Stimulated activated CD4-positive, alpha-beta T cell treated with anti-CD3 and anti-CD28 coated beads, Interleukin-1b, Interleukin-23, amount 100 ng/mL, for 1 hour (primary cell): ENCODE measurements at places on chromosomes 2 and 18.

GRCh38 chr2:11698009-11698922 is 28.3 kb upstream of the NTSR2 start:
- DNase-seq: no peak

GRCh38 chr2:63831176-63831575 is 10.5 kb upstream of the UGP2 start:
- no peak for DNase-seq

- no peak for DNase-seq
Measured at GRCh38 chr18:60259052-60259681, 113.4 kb downstream of the MC4R start.

DNA sequence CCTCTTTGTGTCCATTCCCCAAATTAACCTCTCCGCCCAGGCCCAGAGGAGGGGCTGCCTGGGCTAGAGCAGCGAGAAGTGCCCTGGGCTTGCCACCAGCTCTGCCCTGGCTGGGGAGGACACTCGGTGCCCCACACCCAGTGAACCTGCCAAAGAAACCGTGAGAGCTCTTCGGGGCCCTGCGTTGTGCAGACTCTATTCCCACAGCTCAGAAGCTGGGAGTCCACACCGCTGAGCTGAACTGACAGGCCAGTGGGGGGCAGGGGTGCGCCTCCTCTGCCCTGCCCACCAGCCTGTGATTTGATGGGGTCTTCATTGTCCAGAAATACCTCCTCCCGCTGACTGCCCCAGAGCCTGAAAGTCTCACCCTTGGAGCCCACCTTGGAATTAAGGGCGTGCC is 13.5 kb downstream of the KHK start:
- no peak for DNase-seq

- peak; percentile 67 for DNase-seq
Measured at GRCh38 chr18:45879681-45880655, 54.5 kb downstream of the SIGLEC15 start.

DNA sequence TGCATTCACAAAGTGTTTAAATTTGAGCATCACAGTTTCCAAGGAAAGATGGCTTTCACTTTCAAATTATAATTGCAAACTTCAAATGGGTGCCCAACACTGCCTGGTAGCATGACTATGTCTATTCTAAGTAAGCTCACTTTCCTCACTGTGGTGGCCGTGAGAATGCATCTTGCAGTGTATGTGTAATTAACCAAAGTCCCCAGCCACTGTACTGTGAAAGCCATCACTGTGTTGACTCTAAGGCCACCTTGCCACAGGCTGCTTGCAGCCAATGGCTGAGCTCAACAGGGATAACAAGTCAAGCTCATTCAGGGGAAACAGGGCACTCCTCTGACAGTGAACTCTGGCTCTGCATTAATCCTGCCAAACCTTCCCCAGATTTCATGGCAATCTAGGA is 43.3 kb upstream of the LGALSL start:
- no peak for DNase-seq

- no peak for DNase-seq
Measured at GRCh38 chr2:68565858-68566257, 77.5 kb upstream of the PROKR1 start.

- no peak for DNase-seq
Measured at GRCh38 chr2:171260471-171261424, 100.1 kb upstream of the TLK1 start.

DNA sequence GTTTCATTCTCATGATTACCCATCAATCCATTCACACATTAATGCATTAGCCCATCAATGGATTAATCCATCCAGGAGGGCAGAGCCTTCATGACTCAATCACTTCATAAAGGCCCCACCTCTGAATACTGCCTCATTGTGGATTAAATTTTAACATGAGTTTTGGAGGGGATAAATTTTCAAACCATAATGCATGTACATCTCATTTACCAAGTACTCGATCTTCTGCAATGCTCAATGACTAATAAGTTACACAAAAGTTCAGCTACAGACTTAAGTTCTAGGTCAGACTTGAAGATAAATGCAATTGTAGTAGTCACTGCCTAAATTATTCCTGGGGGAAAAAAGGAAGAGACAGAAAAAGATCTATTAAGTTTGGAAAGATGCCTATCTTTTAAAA is 120.0 kb upstream of the OSR1 start:
- DNase-seq: no peak

GRCh38 chr18:73639788-73640187 is 507.8 kb downstream of the FBXO15 start:
- DNase-seq: no peak

GRCh38 chr2:113084249-113085000 is 16.7 kb downstream of the IL1F10 start:
- DNase-seq: no peak

GRCh38 chr2:25954199-25954752 is 28.0 kb downstream of the KIF3C start:
- no peak for DNase-seq

DNA sequence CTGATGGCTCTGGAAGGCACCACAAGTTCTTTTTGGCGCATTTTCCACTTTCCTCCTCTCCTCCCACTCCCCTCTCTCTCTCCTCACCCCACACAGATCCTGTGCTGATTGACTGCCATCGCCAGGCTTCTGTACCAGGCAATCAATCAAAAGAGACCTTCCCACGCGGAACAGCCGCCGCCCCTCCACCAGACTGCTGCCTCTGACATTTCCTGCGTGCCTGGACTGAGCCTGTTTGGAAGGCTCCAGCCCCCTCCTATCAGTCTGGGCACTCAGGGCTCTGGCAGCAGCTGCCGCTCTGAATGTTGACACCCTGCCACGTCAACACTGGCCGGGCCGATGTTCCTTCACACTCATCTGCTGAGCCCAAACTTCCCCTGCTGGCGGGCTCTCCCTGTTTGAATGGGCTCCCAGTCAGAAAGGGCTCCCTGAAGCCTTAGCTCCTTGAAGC is 467.7 kb downstream of the EPHA4 start:
- DNase-seq: no peak

GRCh38 chr2:72211777-72212485 is 64.3 kb upstream of the CYP26B1 start:
- no peak for DNase-seq

DNA sequence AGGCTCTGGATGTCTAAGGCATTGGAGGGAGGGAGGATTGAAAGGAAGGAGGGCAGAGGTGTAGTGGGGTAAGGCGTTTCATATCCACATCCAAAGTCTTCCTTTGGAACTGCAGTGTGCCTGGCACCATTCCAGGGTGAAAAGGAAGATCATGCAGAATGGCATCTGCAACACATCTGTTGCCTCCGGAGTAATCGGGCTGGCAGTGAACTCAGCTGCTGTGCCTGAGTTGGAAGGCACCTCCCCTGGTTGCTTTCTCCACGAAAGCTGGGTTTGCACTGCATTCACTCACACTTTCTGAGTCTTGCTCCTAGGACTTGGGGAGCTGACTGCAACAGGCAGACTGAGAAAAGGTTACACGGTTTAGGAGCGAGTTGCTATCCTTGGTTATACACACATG is 30.3 kb upstream of the SEC11C start:
- no peak for DNase-seq

DNA sequence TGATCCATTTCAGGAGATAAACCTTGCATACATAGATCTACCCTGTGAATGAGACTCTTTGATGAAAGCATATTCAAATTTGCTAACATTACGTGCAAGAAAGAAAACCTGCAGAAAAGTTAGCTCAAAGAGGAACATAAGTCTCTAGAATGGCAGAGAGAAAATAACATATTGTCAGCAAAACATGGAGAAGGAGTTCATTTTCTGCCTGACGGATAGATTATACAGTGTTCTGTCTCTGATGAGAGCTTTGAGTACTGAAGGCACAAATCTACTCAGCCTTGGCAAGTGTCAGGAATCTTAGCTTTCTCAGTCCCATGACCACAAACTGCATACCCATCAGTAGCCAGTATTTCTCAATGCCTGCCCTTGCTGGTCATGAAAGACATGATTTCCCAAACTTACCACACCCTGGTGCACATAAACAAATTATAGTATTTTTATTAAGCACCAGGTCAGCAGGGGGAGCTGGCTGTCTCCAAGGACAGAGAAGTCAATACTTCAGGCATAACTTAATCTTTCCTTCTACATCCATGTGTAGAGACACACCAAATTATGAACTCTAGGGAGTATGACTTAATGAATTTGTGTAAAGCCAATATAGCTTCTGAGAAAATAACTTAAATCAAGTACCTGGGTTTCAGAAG is 401.2 kb upstream of the SOX11 start:
- no peak for DNase-seq

- peak; percentile 28 for DNase-seq
Measured at GRCh38 chr2:7203056-7203467, 285.9 kb downstream of the RNF144A start.

DNA sequence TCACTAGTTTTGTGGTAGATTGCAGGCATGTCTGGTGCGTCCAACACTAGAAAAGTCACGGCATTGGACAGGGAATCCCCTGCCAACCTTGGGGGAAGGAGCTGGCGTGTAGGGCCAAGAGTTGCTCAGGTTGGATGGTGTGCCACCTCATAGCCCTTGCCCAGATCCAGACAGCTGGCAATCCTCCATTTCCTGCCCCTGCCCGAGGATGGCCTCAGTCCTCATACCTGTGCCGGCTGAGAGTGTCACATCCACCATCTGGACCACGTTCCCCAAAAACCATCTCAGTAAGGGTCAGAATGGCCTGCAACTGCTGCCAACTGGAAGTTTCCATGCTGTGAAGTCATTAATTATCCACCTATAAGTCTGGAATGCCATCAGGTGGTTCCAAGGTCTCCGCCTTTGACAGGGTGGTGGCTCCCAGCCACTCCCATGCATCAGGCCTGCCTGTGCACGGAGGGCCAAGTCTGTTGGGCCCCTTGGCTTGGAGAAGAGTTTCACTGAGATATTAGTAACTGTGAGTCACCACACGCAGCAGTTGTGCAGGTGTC is 55.0 kb downstream of the IMPA2 start:
- DNase-seq: no peak

DNA sequence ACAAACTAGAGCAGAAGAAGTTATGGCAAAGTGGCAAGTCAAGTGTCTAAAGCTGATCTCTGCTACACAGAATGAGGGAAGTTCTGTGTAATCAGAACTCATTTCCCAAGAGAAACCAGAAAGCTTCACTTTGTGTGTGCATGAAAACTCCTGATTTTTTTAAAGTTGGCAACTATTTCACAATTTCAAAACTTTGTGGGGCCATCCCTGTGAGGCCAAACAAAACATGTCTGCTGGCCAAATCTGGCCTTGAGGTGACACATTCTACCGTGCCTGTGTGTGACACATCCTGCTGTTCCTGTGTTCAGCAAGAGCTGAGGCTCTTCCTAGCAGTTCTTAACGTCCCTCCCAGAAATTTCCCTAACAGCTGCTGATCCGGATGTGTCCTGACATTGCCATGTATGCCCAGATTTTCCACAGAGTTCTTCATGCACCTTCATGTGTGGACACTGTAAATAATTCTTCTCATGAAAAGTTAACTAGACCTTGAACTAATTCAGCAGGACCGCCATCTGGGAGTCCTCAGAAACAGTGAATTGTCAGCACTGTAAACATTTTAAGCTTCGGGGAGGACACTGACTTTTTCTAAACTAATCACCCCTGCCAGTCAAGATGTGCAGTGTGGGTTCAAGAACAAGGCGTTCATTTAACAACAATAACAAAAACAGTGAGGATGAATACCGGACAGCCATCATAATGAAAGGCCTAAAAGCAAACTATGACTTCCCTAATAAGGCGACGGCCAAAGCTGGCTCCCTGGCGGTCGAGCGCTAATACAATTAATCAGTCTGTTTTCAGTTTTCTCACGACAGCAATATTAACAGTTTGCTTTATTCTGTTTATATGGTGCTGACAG is 99.0 kb downstream of the PLEKHM3 start:
- DNase-seq: no peak

DNA sequence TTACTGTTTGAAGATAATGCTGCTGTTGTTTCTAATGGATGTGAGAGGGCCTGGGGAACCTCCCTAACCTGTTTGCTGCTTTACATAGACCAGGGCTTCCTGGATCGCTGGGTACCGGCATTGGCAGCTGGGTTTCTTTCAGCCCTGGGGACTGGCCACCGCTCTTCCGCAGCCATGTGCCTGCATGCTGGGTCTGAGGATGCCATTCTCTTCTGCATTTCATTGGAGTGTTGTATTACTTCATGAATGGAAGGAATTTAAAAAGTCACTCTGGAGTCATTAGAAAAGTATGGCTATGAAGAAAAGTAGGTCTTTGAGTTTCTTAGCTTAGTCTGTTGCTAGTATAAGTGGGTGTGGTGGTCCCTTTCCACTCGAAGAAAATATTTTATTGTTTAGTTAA is 107.3 kb upstream of the MGAT5 start:
- no peak for DNase-seq

DNA sequence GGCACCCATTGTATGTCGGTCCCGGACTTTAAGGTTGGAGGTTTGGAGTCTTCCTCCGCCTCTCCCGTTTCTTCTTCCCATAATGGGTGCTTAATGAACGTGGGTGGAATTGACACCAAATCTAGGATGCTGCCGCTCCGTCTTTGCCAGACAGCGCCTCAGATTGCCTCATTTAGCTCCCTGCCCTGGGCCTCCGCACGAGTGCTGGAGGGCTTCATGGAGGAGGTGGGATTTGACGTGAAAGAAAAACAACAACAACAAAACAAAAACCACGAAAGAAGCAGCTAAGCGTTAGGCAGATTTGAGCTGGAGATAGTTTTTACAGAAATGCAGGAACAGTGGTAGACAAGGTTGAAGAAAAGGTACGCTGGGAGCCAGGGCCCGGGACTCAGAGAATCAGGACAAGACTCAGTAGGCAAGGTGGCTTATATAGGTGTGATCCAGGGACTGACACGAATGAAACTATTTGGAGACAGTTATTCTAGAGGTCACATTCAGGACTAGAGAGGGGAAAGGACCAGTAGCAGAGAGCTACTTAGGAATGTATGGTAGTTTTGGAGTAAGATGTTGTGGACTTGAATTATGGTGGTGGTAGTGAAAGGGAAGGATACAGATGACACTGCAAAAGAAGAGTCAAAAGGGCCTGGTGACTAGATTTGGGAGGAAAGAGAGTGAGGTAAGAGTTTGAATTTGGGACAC is 605 bp downstream of the ZNF2 start:
- DNase-seq: no peak

- no peak for DNase-seq
Measured at GRCh38 chr2:85748039-85748734, 5.6 kb upstream of the ATOH8 start.

- no peak for DNase-seq
Measured at GRCh38 chr2:238685713-238686112, 162.2 kb upstream of the TWIST2 start.
